ENCODE measurements at places on chromosomes 6 and 20.

DNA sequence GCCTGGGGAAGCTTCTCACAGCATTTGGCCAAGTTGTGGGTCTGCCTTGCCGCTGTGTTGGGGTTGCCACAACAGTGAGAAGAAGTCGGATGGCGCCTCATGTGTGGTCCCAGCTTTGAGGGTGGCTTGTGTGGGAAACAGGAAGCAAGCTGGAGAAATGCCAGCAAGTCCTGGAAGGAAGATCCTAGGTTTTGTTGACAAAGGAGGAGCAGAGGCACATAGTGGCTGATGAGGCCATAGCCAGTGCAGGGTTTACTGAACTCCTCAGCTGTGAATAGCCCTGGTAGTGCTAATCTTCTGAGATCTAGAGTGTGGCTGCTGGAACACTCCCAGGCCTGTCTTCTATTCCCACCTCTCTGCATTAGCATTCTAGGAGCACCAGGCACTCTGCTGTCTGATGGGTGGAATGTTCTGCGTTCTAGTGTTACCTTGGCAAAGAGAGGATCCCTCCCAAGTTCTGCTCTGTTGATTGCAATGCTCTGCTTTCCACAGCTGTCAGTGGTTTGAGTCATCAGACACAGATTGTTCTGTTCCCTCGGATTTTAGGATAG, 25.2 kb downstream of the SNPH start:
- DNase-seq: no peak

GRCh38 chr6:154572556-154572955, 62.1 kb upstream of the CNKSR3 start:
- DNase-seq: no peak

DNA sequence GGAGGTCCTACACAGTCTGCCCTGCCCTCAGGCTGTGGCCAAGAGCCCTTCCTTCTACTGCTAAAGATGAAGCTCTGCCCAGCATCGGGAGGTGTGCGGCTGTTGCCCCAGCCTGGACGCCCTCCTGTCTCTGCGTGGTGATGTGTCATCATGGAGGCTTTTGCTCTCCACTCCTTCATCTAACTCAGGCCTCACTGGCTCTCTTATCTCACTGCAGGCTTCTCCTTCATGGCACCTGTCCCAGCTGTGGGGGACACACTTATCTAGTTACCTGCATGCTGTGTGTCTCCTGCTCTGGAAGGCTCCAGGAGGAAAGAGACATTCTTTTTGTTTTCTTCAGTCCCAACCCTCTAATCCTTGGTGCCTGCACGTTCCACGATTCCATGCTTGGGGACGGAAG, 89.1 kb downstream of the PSMG4 start:
- DNase-seq: no peak

DNA sequence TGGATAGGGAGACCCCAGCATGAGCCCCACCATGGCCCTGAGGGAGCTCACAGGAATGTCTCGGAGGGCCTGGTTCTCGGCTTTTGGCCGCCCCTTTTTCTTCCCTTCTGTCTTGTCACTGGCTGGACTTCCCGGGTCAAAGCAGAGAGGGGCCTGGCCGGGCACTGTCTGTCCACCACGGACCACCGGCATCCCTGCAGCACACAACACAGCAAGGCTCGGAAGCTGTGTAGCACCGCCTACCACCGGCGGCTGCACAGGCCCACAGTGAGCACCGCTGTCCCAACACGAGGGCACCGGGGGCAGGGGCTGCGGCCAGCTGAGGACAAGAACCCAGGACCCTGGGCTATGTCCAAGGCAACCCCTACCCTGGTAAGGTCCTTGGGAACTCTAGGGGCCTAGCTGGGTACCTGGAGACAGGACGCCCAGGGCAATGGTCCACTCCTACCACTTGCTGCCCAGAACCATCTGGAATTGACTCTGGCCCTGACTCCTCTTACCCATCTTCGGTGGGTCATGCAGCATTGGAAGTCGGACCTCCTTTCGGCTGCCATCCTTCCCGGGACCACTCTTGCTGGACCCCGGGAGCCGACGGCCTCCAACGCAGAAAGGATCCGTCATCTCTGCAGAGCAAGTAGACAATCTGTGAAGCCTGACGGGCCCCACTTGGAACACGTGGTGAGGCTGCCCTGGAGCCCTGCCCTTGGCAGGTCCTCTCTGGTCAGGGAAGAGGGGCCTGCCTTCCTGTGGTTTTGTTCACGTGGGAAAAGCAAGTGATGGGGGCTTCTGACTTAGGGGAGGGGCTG, 2.2 kb downstream of the ZNF512B start:
- no peak for DNase-seq

DNA sequence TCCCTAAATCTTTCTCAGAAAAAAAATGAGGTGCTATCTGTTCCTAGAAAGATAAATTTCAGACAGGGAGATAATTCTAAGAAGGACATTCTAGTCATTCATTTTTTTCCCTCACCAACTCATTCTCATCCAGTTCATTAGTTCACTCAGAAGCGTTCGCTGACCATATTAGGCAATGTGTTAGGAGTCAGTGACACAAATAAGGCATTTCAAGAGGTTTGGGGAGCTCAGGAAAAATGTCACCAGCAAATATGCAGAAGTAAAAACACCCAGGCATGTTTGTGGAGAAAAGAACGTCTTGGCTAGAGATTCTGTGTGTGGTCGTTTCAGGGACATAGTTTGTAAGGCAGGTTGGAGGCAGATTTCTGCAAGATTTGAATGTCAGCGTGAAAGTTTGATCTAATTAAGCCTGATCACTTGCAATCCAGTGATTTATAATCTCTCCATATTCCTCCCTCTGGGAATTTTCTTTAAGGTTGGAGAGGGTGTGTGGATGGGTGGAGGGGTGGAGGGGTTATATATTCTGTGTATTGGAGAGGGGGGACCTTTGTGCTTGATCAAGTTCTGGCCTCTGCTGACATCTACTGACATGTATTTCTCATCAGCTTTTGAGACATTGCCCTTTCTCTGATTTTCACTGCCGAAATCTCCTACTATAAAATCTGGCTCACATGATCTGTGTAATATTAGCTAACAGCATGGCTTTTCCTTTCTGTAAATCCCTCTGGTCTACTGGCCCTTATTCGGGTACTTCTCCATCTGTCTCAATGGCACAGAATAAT, 3.6 kb downstream of the MYCT1 start:
- no peak for DNase-seq

- DNase-seq: no peak
Measured at GRCh38 chr6:54730767-54731630, 115.6 kb upstream of the FAM83B start.
